ENCODE measurements at places on chromosomes 12 and 14. TPM values are rescaled to one million over a fixed set of nuclear protein-coding genes. Genes with fewer than 3 reads are reported as not detected.

DNA sequence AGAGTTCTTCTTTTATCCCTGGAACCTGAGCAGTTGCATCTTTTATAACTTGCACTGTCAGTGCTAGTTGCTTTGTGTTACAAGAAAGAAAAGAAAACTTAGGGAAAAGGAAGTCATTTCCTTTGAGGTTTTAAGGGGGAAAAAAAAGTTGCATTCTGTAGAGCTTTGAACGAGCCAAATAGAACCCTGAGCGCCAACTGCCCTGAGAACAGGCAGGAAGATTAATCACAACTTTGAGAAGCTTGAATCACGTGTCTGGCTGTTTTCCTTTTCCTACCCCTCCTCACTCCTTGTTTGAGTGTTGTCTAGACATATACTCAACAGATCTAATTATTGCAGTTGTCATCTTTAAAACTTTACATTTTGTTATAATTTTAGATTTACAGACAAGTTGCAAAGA, 12.5 kb downstream of the PCNX1 start:
- DNase-seq = no peak

- DNase-seq = peak; percentile 86
Measured at GRCh38 chr12:11581179-11581755, 68.2 kb upstream of the ETV6 start.

DNA sequence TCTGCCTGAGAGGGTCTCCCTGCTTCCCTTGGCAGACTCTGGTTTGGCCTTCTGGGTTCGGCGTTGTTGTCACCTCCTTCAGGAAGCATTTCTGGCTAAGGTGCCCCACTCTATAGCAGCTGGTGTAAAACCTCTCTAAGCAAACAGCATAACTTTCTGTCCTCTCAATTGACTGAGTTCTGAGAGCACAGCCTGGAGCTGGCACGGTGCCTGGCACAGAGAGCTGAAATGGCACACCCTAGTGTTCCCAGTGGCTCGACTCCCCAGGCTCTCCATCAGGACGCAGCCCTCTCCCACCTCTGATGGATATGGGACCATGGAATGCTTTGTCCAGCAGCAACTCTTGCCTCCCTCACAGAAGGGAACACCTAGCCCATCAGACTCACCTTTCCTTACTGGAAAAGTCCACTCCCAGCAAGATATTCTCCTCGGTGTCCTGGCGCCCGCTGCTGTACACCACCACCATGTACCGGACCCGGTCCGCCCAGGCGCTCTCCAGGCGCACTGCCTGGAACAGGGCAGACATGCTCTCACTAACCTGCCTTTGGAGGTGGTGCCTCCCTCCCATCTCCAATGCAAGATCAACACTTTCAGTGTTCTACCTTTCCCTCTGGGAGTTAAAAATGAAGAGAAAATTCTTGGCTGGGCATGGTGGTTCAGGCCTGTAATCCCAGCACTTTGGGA, 40.6 kb downstream of the SSH1 start:
- peak; percentile 67 for DNase-seq

- DNase-seq = no peak
Measured at GRCh38 chr12:82672811-82673495, 13.8 kb upstream of the TMTC2 start.

GRCh38 chr14:103019826-103020225, 37.5 kb downstream of the CDC42BPB start:
- no peak for DNase-seq

GRCh38 chr12:29572938-29573337, 75.5 kb upstream of the OVCH1 start:
- DNase-seq = no peak

DNA sequence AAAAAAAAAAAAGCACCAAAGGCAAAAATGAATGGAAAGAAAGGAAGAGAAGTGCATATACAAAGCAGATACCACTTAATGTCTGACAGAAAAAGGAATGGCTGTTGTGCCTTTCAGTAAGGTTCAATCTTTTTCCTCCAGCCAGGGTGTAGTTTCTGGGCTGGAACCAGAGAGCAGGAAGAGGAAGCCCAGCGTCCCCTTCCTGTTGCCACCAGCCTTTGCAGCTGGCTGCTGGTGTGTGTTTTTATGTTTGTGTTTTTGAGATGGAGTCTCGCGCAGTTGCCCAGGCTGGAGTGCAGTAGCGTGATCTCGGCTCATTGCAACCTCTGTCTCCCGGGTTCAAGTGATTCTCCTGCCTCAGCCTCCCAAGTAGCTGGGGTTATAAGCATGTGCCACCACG, 64.6 kb upstream of the LTA4H start:
- no peak for DNase-seq

DNA sequence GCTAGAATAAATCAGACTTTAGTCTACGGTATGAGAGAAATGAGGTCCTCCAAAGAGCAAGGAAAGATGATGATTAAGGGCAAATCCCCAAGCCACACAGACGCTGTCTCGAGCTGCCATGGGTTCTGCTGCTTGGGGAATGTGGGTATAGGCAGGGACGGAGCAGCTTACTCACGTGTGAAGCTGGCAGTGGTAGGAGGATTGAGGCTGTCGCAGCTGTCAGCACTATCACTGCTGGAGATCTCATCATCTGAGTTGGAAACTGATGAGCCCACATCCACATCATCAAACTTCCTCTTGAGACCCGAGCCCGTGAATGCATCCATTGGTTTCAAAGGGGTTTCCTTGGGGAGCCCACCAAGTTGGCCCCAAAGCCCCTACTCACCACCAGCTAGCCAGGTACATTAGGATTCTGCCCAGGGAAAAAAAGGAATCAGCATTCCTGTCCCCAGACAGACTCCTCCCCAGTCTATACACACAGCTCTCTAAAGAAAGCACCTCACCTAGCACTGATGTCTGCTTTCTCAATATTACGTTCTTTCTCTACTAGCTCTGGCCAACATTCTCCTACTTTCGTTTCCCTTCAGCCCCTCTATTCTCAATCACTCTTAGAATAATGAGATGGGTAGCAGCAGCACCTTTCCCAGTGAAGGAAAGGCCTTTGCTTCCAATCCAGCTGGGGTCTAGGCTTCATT, 7.0 kb downstream of the CSRNP2 start:
- DNase-seq = no peak

GRCh38 chr12:132357623-132358186, 28.3 kb upstream of the GALNT9 start:
- DNase-seq = no peak

DNA sequence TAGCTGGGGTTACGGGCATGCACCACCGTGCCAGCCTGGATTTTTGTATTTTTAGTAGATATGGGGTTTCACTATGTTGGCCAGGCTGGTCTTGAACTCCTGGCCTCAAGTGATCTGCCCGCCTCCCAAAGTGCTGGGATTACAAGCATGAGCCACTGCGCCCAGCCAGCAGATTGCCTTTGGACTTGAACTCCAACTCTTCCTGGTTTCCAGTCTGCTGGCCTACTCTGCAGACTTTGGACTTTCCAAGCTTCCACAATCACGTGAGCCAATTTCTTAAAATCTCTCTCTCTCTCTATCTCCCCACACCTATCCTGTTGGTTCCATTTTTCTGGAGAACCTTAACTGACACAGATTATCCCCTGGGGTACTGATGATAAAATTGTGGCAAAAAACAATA, 55.0 kb downstream of the EMP1 start:
- no peak for DNase-seq

GRCh38 chr12:3042826-3043225, 34.4 kb upstream of the TSPAN9 start:
- DNase-seq = no peak

GRCh38 chr14:77691259-77691658, 16.6 kb downstream of the ALKBH1 start:
- no peak for DNase-seq

GRCh38 chr14:45038865-45039264, 45.1 kb upstream of the PRPF39 start:
- no peak for DNase-seq

DNA sequence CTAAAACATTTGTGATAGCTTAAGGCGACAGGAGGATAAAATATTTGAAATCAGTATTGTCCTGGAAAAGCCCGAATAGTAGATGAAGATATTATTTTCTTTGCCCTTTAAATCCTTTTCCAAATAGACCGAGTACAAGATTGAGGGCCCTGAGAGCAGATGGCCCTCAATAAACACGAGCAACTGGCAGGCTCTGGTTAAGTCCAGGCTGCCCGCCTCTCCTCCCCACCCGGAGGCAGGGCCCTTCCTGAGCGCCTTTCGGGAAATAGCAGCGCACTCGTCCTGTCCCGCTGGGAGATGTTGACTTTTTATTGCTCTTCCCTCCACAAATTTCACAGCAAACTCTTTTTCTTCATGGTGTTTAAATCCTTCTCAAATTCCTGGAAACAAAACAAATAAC, 50.8 kb upstream of the MAX start:
- DNase-seq = peak; percentile 27

- DNase-seq = no peak
Measured at GRCh38 chr14:52049271-52049670, 19.6 kb downstream of the NID2 start.

DNA sequence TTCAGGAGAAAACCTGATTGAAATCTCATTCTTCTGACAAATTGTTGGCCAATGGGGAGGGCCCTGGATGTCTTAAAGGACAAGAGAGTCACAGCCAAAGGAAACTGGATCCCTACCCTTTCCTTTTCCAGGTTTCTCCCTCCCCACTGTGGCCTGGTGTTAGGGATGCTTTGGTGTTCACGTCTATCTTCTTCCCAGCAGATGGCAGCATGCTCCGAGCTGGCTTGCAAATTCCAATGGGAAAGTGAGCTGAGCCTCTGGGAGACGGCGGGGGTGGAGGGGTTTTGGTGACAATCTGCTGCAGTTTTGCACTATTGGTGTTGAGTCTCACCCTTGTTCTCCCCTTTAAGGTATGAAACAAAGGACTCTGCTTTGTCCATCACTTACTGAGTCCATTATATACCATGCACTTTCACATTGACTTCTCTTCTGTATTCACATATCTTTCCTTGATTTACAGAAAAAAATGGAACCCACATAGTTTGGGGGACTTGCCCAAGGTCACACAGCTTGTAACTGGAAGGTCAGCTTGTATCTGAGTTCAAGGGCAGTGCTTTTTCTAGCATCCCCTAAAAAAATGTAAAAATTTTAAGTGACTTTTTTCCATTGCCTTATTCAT, 39.3 kb downstream of the CCDC177 start:
- peak; percentile 40 for DNase-seq

DNA sequence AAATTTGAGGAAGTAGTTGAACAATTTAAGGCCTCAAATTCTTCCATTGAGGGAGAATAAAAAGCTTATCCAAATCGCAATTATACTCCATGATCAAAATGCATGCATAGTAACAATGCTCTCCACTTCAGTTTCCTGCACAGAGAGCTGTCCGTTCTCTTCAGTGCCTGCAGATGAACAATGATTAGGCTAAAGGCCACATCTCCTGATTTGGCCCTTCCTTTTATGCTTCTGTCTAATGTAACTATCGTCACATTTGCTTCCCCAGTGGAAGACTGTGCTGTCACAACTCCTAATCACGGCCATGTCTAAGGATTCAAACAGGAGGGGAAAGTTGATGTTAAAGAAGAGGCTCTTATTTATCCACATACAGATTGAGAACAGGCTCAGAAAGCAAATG, 113.6 kb upstream of the NPAS3 start:
- DNase-seq = no peak

B4GALNT1 gene
- 3.2 TPM for total RNA-seq

KRT6B gene
- 0.19 TPM for total RNA-seq

KRT2 gene
- not detected for total RNA-seq

SCN8A gene
- 15.3 TPM for total RNA-seq

SDR9C7 gene
- total RNA-seq = not detected

PTPRR gene
- total RNA-seq = 0.43 TPM

EPYC gene
- not detected for total RNA-seq

CMA1 gene
- not detected for total RNA-seq

ZC2HC1C gene
- total RNA-seq = 35.2 TPM

TAS2R46 gene
- 3.2 TPM for total RNA-seq
